ENCODE measurements at places on chromosomes 2 and 18.

GRCh38 chr18:37611614-37612279 is 46.1 kb upstream of the CELF4 start:
- no peak for DNase-seq

DNA sequence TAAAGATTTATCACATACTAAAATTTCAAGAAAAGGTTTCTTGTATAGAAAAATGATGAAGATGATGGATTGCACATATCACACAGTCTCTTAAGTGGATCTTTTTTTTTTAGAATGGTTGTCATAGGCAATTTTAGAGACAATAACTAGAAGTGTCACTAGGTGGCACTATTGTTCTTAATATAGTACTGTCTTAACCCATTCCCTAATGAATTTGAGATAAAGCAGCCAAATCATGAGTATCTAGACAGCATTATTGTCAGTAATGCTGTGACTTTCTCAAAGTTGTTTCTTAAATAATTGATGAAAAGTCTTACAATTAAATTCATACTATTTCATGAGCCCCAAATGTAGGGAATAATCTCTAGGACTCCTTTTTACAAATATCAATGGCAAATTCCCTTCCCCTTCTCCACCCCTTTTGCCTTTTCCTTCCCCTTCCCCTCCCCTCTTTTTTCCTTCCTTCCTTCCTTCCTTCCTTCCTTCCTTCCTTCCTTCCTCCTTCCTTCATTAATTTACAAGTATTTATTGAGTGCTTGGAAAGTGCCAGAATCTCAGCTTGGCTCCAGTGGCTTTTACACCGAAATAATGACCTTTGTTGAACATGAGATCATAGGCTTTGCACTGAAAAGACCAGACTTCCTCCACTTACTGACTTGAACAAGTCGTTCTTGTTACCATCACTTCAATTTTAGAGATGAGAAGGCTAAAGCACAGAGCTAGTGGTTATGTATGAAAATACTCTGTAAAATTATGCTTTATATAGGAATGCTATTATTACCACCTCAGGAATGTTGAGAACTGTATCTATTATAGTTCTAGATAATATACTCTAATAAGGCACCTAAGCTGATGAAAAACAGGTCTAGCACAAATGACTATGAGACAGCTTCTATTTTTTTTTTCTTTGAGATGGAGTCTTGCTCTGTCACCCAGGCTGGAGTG is 19.8 kb downstream of the MYL12B start:
- peak; percentile 86 for DNase-seq

DNA sequence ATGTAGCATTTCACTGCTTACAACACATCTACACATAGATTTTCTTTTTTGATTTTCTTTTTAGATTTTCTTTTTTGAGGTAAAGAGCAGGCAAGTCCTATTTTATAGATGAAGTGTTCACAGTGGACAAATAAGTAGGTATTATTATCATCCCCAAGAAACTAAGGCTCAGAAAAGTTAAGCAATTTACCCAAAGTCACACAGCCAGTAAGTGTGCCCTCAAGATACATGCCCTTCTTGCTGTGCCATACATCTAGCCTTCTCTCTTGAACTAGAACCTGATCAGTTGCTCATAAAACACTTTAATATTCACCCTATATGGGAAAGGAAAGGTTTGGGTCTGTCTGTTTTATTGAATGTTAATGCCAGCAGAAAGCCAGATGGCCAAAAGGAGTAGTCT is 50.3 kb downstream of the DAPL1 start:
- no peak for DNase-seq

DNA sequence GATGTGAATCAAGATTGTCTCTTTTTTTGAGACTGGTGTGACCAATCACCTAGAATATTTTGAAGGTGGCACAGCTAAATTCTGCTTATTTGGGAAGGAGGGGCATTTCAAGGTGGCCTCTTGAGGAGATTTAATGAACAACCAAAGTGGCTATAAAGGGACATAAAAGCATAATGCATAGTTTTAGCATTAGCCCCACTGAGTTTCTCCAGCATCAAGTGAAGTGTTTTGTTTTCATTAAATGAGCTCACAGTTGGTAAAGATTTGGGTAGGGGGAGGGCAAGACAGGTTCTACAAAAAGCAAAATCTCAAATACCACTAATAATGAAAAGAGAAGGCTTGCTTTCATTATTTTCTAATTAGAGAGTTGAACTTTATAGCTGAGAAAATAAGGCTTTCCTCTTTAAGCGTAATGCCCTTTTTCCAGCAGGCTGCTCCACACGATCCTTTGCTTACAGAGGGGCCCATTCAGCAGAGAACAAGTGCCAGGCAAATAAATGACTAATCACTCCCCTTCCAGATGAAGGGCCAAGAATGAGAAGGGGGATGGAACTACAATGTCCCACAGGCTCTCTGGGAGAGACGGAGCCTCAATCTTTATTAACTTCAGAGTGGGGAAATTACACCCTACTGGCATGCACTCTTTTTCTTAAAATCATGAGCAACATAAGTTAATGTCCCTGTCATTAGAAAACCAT is 35.9 kb downstream of the LHCGR start:
- DNase-seq, result no peak

DNA sequence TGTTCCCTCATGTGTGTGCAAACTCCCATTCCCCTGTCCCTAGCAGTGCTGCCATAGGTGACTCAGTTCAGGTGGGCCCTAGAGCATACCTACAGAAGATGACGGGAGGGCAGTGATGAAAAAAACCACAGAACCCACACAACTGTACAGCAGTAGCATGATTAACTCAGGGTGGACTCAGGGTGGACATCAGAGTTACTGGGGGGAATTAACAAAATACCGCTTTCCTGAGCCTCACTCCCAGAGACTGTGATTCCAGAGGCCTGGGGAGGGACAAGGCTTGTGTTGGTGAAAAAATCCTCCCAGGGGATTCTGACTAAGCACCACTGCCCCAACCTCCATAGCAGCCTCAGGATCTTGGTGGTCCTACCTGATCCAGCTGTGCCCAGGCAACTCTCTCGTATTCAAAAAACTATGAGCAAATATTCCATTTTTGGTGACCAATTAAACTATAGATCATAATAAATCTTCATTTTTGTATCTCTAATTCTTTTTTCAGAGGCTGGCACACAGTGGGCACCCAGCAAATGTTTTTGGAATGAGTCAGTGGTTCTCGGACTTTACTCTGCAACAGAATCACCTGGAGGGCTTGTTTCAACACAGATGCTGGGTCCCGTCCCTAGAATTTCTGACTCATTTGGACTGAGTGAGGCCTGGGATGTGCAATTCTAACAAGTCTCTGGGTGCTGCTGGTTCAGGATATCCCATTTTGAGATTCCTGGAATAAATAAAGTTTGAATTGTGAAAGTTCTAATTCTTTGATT is 84.1 kb upstream of the NABP1 start:
- no peak for DNase-seq

- no peak for DNase-seq
Observed at GRCh38 chr2:10196110-10196892, 73.8 kb downstream of the RRM2 start.

DNA sequence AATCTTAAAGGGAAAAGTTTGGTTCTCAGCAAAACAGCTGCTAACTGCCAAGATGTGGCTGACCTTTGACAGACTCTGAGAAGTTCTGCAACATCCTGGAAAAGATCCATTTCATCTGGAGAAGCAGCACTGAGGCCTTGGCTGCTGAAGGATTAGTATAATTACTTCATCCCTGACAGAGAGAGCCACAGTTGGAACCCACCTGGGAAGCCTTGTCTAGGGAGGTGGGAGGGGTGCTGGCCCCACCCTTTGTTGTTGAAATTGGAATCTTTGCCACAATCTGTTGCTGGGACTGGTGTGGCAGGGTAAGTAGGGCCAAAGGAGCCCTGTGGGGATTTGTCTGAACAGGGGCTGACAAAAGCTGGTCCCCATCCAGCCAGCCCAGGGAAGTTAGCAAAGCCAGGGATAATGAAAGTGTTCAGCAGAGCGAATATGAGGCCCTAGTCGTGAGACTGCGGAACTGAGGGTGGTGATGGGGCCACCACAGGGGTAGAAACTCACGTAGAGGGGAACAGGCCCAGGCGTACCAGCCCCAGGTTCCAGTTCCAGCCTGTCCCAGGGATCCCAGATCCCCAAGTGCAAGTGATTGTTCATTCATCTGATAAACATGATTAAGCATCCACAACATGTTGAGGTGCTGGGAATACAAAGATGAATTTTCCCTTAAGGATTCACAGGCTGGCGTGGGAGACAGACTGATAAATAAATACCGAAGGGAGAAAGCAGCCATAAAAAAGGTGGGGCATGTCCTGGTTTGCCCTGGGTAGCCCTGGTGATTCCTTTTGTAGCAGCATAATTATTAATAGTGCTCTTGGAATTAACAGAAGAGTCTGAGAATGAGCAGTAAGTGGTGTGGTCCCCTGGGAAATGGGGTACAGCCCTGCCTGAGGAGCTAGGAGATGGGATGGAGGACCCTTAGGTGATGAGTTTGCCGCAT is 60.0 kb downstream of the MYO1B start:
- DNase-seq, result no peak

DNA sequence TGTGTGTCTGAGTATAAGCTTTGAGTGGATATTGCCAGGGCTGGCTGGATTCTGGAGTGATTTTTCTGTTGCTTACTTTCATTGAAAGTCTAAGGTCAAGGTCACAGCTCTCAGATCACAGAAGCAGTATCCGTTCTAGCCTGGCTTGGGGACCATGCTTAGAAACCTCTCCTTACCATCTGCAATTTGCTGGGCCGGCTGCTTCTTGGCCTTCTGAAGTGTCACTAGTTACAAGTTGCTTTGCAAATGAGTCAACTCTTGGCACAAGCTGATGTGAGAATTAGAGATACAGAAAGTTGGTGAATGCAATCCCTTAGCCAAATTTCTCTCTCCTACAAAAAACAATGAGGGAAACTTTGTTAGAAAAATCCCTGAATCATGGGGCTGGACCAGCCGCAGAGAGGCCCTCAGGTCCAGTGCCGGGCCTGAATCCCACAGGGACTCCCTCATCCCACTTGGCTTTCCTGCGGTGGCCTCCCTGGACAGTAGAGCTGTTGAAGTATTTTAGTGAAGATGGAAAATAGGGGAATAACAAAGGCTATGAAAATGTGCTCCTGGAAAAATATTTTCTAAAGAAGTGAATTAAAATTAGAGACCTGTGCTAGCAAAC is 92.7 kb upstream of the CNGA3 start:
- DNase-seq, result no peak

DNA sequence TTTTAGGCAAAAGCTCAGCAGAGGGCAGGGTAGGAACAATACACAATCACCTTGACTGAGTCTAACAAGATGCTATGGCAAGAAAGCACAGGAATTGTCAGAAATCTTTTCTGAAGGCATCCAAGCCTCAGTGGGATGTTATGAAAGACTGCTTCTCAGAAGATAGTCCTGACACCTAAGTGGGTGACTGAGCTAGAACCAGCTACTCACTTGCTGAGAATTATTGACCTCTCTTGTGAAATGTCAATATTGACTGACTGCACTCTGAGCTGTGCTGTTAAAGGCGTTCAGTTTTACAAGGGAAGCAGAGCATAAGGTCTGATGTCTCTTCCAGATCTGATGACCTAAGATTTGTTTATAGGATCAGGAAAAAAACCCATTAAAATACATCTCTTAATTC is 46.1 kb downstream of the TACR1 start:
- no peak for DNase-seq

DNA sequence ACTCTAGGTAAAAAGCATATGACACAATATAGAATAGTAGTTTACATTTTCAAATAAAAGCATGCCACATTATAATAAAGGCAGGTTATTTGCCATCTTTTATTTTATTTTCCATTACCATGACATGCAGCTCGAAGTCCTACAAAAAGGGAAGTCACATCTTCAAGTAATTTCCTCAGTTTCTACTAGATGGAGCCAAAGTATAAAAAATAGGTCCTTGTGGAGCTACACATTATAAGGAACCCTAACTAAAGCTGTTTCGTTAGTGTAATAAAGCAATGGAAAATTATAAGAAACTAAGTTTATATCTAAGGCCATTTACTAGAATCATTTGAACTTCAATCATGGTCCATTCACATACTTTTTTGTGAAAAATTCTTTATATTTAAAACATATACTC is 674.5 kb downstream of the KCNJ3 start:
- DNase-seq, result no peak

- DNase-seq, result peak; percentile 60
Observed at GRCh38 chr18:3605954-3606443, 156.0 kb downstream of the TGIF1 start.

DNA sequence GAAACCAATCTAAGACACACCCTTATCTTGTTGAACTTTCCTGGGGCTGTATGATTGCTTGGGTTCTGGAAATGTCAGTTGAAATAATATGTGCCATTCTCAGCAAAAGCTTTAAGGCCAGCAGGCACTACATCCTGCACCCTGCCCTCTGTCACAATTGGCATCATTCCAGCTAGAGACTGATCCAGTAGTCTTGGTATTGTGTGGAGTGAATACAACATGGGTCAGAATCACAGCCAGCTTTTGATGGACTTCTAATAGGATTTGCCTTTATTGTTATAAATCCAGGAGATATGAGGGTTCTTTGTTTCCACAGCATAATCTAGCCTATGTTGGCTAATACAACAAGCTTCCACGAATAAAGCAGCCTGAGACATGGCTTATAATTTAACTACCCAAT is 617.0 kb upstream of the CDH2 start:
- DNase-seq, result no peak
